Fibroblast of lung (primary cell): ENCODE measurements at places on chromosomes 16 and 17.

DNA sequence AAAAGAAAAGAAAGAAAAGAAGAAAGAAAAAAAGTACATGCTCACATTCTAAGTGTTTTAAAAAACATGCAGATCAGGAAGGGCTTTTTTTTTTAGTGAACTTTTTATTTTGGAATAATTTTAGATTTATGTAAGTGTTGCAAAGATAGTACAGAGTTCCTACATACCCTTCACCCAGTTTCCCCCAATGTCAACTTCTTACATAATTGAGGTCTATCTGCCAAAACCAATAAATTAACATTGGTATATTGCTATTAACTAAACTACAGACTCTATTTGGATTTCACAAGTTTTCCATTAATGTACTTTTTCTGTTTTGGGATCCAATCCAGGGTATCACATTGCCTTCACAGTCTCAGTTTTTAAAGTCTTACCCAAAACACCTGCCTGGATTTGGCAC is 81.7 kb downstream of the SKAP1 start:
- DNase-seq = no peak

- no peak for DNase-seq
These were observed 28.7 kb upstream of the METTL9 start for GRCh38 chr16:21570676-21571017.

GRCh38 chr16:53598511-53599275 is 95.7 kb upstream of the AKTIP start:
- no peak for DNase-seq

GRCh38 chr16:83134638-83135037 is 507.9 kb downstream of the CDH13 start:
- DNase-seq = no peak

DNA sequence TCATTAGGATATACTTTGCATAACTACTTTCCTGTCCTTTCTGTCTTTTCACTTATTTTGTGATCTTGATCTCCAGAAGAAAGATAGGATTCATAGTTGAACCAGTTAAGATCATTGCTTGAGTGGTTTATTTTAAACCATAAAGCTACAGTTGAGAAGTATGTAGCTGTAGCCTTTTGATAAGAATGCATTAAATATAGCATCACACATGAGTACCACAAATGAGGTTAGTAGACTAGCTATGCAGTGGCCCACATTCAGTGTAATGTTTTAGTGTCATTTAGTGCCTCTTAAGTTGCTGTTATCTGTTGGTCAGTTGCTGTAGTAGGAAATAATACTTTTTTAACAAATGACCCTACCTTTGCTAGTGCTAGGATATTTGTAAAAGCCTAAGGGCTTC is 1.3 kb downstream of the NLK start:
- DNase-seq = peak; percentile 14

GRCh38 chr17:62701706-62702085 is 74.2 kb downstream of the MRC2 start:
- DNase-seq = no peak

DNA sequence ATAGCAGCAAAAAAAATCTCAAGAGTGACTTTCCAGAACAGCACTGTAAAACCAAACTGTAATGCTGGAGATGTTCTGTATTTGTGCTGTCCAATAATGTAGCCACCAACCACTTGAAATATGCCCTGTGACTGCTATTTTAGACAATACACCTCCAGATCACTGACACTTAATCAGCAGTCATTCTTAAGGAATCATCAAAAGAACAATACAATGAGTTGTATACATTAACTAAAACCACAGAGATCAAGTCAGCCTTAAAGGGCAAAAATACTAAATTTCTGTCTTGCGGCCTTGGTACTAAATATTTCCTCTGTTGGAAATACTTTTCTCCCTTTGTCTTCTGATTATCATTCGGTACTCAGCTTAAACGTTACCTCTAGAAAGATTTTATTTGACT is 33.6 kb upstream of the ANKFY1 start:
- no peak for DNase-seq

- peak; percentile 56 for DNase-seq
These were observed 12.6 kb downstream of the ZBTB4 start for GRCh38 chr17:7466639-7467341.

- DNase-seq = no peak
These were observed 321.3 kb downstream of the SEC14L1 start for GRCh38 chr17:77462090-77462489.

DNA sequence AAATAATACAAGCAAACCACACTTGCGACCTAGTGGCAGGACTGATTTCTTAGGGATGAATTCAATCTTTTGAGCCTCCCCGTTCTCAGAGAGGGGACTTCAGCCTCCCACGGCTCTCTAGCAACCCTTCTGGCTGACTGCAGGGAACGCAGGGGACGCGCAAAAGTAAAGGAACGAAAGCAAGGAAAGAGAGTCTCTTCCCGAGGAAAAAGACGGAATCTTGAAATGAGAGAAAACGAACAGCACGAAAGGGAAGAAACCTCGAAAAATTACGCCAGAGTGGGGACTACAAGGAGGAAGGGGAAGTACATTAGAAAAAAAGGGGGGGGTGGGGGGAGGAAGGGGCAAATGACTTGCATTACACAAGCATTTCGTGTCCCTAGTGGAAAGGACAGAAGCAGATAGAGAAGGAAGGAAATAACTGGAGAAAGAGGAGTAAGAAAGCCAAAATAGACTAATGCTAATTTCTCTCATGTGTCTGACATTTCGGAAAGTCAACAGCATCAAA is 1.2 kb downstream of the GRB2 start:
- peak; percentile 74 for DNase-seq

DNA sequence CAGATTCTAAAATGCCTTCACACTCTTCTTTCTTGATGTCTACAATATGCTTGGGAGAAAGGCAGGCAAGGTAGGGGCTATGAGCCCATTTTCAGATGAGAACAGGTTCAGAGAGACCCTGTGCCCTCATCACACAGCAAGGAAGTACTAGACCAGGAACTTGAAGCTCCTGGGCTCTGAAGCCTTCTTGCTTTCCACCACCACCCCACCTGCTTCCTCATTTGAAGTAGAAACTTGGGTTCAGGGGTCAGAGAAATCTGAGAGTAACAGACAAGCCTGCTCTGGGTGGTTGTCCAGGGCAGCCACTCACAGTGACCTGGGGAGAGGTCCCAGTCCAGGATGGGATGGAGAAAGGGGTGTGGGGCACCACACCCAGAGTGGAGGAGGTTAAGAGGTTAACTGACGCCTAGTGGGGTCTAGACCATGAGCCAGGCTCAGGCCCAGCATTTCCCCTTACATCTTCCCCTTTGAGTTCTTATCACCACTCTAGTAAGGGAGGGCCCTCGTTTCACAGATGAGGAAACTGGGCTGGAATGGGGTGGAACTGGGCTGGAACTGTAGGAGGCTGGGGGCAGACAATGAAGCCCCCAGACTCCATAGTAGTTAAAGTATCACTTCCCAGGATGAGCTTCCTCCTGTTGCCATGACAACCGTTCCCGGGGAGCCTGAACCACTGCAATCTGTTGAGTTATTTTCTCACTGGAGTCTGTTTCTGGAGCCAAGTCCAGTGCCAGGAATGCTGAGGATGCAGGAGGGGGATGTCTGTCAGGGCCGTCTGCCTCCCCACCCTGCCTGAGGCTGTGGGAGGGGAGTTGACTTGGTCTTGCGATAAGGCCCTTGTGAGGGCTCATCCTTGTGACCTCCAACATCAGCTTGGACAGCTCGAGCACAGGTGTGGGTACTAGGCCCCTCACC is 16.2 kb upstream of the PHF12 start:
- DNase-seq = peak; percentile 35

DNA sequence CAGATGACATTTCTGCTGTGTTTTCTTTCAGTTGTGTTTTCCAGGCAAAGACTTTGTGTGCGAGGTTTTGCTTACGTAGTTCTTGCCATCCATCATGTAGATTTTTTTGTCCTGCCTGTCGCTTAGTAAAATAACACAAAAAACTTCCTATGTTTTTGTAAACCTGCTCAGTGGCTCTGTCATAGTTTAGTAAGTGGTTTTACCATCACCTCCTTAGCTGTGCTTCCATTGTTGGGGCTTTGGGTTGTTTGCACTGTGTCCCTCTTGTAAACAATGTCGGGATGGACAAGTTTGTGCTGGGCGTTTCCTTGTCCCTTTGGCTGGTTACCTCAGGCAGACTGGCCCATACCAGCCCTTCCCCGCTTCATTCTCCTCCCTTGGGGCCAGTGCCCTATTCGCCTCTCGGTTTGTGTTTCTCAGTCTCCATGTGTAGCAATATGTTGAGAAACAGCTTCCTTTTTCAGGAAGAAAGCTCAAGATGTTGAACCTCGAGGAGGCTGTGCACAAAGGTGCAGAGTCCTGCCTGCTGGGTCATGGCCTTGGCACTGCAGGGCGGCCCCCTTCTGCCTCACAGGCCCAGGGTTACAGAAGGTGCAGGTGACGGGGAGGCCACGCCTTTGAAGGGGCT is 74.6 kb downstream of the KSR1 start:
- peak; percentile 62 for DNase-seq

DNA sequence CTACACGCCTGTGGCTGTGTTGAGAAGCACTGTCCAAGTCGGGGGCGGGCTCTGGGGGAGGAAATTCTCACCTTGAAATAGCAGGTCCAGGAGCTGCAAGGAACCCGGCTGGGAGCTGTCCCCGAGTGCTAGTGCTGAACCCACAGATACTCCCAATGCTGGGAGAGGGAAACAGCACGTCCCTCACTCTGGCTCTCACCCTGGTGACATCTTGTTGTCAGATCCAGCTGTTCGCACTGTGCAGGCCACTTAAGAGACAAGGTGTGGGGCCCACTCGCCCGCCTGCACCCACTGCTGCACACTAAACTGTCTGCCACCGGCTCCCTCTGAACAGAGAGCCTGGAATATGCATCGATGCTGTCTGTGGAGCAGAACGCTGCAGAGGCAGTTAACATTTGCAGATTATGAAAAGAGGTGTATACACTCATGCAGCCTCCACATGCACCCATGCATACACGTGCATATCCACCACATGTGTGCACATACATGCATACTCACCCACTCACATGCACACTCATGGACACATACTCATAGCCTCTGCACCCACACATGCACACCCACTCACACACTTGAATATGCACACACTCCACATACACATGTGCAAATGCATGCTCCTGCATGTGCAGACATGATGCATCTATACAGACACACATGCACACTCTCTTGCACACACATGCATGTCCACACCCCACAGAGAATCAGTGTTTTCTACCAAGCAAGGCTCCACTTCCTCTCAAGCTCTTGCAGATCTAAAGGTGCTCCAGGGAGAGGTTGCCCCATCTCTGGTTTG is 42.0 kb downstream of the MGAT5B start:
- peak; percentile 45 for DNase-seq

GRCh38 chr17:76783146-76783545 is 45.2 kb downstream of the MFSD11 start:
- DNase-seq = no peak

DNA sequence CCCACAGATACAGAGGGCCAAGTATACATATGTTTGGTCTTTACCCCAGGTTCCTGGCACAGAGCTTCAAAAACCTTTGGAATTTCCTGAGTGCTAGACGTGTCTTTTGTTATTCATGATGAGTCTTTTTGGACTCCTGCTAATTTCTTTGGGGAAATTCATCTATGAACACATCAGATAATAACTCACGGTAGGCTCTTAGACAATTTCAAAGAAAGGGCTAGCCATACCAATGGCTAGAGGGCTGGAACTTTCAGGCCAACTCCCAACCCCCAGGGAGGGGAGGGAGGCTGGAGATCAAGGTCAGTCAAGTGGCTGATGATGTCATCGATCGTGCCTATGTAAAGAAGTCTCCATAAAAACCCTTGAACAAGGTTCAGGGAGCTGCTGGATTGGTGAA is 101.9 kb downstream of the STX8 start:
- DNase-seq = peak; percentile 6

DNA sequence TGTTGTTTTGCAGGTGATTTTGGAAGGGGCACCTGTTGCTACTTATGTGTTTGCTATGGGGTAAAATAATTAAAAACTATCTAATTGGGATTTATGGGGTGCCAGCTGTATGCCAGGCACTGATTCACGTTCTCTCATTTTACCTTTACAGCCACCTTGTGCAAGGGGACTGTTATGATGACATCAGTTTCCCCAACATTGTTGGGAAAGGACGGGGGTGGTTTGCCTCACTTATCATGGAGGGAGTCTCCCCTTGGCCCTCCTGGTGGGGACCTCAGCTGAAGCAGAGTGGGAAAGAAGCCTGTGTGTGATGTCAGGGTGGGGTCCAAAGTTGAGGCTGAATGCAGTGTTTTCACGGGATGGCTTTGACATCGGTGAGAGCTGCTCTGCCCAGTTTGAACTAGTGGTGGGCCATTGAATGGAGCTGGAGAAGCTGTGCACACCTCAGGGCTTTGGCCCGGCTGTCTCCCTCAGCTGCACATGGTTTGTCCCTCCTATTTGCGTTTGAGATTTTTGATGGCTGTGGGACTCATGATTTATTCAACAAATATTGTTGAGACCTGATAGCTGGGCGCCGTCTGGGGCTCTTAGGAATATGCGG is 36.1 kb downstream of the CMIP start:
- DNase-seq = no peak

DNA sequence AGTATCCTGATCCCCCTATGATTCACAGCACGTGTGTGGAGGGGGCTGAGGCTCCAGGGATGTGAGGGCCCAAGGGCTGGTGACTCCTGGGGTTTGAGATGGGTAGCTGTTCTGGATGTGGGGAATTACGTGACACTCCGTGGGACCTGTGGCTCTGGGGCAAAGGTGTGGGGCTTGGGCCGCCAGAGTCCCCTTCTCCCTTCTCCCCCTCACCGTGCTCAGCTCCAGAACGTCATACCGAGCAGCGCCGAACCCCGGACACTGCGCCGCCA is 7.2 kb downstream of the PLEKHH3 start:
- DNase-seq = no peak

DNA sequence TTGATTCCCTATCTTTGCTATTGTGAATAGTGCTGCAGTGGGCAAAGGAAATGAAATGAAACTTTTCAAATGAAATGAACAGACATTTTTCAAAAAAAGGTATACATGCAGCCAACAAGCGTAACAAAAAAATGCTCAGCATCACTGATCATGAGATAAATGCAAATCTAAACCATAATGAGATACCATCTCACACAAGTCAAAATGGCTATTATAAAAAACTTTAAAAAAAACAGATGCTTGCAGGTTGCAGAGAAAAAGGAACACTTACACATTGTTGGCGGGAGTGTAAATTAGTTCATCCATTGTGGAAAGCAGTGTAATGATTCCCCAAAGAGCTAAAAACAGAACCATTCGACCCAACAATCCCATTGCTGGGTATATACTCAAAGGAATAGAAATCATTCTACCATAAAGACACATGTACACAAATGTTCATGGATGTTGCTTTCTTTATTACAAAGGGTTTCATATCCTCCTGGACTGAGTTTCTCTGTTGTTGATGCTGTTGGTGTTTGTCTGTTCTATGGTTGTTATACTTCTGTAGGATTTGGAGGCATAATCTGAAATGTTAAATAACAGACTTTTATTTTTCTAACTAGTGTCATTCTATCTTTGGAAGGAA is 99.3 kb upstream of the SOX9 start:
- DNase-seq = no peak

GRCh38 chr17:563616-564015 is 151.0 kb downstream of the VPS53 start:
- no peak for DNase-seq

- DNase-seq = no peak
These were observed 46.3 kb downstream of the METRNL start for GRCh38 chr17:83125515-83126274.

GRCh38 chr16:85387731-85388295 is 225.3 kb upstream of the GSE1 start:
- DNase-seq = no peak
